SK-N-SH treated with all-trans-retinoic acid at 6 μM for 48 hours (cell line): ENCODE measurements at places on chromosomes 11 and 22.

GRCh38 chr11:57249384-57250319 lies 12.6 kb upstream of the APLNR start:
- peak; percentile 83 for ATAC-seq

GRCh38 chr11:91906871-91907624 lies 317.6 kb upstream of the FAT3 start:
- no peak for ATAC-seq

DNA sequence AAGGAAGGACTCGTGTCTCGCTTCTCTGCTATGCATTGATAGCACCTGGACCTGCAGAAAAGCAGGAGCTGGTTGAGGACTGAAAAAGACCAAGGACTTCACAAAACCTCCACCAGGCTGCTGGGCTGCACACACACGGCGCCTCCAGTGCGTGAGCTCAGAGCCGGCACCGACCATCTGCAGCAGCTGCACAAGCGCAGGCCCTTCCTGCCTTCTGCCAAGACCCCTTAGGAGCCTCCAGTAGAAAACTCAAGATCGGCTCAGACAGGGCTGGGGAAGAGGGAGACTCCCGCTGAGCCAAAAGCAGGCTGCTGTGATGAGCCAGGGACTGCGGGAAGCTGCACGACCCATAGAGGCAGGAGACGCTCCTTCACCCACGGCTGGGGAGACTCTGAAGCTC lies 70.9 kb downstream of the PHF21B start:
- no peak for ATAC-seq

DNA sequence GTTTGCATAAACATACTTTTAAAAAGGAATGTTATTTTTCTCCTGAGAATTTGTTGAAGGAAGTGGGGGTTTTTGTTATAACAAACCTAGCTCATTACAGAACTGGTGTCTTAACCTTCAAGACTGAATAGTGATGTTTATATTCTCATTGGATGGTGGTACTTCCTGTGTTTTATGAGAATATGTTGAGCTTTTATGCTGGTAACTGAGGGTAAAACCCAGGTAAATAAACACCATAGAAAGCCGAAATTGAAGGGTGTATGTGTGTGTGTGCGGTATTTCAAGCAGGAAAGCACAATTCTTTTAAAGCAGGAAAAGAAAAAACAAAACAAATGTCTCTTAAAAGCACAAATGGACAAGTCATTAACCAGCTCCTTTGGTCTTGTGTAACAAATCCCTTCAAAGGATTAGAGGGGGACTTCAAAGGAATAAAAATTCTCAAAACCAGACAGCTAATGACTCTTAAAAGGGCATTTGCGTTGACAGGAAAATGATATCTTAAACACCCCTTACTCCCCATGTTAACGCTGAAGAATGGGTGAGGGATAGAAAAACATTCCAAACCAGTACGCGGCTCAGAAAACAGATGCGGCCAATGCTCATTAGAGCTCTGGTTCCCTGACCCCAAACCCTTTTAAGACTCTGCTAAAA lies 23.8 kb downstream of the LMO2 start:
- ATAC-seq, result no peak

DNA sequence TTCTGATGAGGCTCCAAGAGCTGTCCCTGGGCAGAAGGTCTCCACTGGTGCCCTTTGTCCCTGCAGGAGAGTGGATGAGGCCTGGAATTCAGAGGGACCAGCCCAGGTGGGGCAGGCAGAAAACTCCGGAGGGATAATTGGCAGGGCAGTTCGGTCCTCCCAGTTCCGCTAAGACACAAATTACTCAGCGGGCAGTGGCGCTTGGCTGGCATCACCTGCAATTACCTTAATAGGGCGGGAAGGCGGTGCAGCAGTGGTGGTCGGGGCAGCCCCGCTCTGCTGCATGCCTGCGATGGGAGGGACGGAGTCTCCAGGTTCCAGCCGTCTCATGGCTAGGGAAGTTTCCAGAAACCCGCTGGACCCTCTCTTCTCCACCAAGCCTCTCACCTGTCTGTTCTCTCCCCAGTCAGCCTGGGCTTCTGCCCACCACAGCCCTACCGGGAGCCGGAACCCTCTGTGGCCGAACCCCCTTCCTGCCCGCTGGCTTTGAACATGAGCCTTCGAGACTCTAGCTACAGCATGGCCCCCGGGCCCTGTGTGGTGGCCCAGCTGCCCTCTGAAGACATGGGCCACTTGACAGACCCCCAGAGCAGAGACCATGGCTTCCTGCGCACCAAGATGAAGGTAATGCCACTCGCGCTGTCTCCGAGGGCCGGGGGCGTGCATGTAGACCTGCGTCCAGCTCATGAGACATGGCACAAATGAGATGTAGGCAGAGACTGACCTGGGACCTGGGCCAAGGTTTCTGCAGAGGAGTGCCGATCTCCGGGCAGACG lies 7.0 kb downstream of the OVOL1 start:
- ATAC-seq, result no peak

DNA sequence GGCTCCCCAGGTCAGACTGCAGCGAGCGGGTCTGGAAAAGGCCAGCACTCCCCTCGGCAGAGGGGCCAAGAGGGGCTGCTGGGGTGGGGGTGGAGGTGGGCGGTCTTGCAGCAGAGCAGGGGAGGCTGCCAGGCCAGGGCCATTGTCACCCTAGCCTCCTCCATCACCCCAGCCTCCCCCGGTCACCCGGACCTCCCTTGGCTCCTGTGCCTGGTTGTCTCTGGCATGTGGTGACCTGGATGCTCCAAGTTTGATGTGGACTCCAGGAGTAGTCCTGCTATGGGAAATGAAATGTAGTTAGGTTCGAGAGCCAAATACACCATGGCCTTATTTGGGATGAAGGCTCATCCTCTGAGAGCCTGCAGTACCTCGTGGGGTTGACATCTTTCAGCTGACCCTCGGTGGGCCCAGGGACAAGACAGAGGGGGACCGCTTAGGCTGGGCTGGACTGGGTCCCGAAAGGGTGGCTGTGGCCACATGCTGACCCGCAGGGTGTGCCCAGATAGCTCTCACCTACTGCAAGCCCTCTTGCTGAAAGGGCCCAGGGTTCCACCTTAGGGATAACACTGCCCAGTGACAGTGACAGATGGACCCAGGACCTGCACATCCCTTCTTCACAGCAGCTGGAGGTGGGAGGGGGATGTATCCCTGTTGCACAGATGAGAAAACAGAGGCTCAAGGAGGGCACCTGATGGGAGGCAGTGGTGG lies 24.1 kb downstream of the MRGPRD start:
- no peak for ATAC-seq

GRCh38 chr11:126973051-126973450 lies 27.5 kb downstream of the KIRREL3 start:
- no peak for ATAC-seq

DNA sequence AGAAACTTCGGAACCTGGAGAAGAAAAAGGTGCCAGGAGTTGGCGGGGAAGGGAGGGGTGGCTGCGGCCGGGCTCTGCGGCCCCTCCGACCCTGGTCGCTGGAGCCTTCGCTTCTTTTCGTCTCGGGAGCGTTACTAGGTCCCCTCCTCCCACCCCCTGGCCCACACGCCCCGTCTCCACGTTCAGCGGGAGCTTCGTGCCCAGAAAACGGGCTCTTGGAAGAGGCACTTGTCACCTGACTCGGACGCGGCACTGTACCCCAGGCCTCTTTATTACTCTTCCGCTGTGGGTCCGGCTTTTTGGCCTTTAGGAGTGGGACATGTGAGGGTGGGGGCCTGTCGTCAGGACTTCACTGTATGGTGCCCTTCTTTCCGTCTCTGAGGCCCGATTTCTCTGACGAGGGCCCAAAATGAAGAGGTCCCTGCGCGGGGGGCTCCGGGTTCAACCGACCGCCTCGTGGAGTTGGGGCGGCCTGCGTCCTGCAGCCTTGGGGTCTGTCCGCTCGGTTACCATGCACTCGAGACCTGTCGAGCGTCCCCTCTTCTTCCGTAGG lies 1.2 kb downstream of the CAPRIN1 start:
- no peak for ATAC-seq

- no peak for ATAC-seq
These were observed 111.3 kb downstream of the ETS1 start for GRCh38 chr11:128476049-128476448.

- no peak for ATAC-seq
These were observed 4.0 kb upstream of the RCOR2 start for GRCh38 chr11:63920939-63921417.

- ATAC-seq, result peak; percentile 81
These were observed 3.6 kb upstream of the MB start for GRCh38 chr22:35620624-35621251.

DNA sequence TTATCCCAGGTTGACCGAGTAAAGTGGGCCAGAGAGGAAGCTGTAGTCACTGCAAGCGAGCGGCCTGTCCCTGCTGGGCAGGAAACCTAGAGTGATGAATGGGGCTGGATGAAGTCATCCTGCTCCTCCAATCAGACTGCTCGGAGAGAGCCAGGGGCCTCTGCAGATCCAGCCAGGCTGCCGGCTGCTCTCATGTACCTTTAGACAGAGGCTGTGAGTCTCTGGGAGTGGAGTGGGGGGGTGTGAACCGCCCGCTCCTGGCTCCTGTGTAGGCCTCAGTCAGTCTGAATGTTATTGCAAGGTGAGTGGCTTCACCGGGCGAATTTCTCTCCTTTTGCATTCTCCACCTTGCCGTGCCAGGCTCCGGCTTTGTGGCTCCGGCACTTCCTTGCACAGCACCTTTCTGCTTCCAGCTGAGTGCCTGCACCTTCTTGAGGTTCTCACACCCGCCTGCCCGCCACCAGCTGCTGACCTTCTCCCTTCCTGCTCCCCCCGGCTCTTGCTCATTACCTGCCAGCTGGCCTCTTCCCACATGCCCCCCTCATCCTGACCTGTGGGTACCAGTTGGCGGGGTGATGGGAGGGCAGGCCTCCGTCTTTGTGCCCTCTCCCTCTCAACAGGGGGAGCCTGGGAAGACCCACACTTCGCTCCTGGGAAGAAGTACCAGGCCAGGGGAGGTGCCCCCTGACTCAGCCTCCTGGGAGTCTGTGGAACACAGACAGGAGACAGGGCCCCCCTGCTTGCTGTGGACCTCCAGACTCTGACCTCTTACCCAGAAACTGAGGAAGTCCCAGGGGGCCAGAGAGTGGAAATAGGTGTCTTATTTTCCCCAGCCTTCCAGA lies 79.9 kb downstream of the GRAMD1B start:
- ATAC-seq, result peak; percentile 92

- no peak for ATAC-seq
These were observed at the start of gene OR10S1 for GRCh38 chr11:123977731-123978347. OR10S1 (minus strand) TSS chr11:123977781; CDS start chr11:123977664, 117 bp downstream.

DNA sequence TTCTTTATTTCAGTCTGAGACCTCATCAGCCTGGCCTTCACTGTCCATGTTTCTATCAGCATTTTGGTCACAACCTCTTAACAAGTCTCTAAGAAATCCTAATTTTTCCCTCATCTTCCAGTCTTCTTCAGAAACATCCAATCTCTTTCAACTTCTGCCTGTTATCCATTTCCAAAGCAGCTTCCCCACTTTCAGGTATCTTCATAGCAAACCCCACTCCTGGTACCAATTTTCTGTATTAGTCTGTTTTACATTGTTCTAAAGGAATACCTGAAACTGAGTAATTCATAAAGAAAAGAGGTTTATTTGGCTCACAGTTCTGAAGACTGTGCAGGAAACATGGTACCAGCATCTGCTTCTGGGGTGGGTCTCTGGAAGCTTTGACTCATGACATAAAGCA lies 8.1 kb upstream of the OR6X1 start:
- no peak for ATAC-seq

DNA sequence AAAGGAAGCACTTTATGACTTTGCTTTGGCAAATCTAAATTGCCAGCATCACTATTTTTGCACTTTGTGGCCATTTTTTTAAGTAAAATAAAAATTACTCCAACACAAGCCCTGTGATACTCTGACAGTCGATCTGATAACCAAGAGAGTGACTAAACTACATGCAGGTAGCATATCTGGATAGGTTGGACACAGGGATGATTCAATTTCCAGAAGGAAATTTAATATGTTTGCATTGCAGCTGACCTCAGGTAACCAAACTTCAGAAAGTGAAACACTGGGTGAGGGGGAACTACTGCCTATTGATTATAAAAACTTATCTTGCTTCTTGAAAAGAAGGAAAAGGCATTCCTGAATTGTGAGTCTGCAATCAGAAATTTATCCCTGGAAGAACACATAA lies 13.9 kb downstream of the OR5B3 start:
- ATAC-seq, result no peak

- no peak for ATAC-seq
These were observed 8.4 kb downstream of the CYTH4 start for GRCh38 chr22:37290737-37291136.

- ATAC-seq, result no peak
These were observed 94.3 kb downstream of the GAB2 start for GRCh38 chr11:78323363-78323762.

- no peak for ATAC-seq
These were observed 18.3 kb upstream of the CCDC179 start for GRCh38 chr11:22878604-22879003.

GRCh38 chr22:43946384-43946667 lies 8.9 kb upstream of the SAMM50 start:
- peak; percentile 73 for ATAC-seq

- ATAC-seq, result no peak
These were observed 15.5 kb downstream of the CLMP start for GRCh38 chr11:123179586-123179985.

- ATAC-seq, result no peak
These were observed 67.0 kb downstream of the ARHGAP20 start for GRCh38 chr11:110645253-110645652.

DNA sequence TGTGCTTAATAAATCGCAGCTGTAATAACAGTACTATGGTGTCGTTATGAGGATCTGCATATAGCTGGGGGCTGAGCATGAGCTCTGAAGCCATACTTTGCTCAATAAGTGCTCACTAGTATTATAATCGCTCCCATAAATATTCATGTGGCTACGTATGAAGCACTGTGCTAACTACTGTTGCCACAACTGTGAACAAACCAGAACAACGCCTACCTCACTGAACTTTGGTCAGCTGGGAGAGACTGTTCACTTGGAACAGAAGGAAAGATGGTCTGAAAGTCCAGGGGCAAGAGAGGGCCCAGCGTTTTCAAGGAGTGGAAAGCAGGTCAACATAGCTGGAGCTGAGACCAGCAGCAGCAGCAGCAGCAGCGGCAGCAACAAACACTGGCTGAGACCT lies 141.6 kb downstream of the EFCAB6 start:
- ATAC-seq, result no peak

GRCh38 chr11:22666688-22667439 lies 453 bp downstream of the GAS2 start:
- peak; percentile 85 for ATAC-seq

- ATAC-seq, result no peak
These were observed 247.8 kb downstream of the TBC1D22A start for GRCh38 chr22:47010211-47010610.

GRCh38 chr22:46079093-46079860 lies 71.0 kb upstream of the PPARA start:
- ATAC-seq, result peak; percentile 9
